ENCODE measurements at places on chromosomes 16 and 17. TPM values are rescaled to one million over a fixed set of nuclear protein-coding genes. Genes with fewer than 3 reads are reported as not detected.

DNA sequence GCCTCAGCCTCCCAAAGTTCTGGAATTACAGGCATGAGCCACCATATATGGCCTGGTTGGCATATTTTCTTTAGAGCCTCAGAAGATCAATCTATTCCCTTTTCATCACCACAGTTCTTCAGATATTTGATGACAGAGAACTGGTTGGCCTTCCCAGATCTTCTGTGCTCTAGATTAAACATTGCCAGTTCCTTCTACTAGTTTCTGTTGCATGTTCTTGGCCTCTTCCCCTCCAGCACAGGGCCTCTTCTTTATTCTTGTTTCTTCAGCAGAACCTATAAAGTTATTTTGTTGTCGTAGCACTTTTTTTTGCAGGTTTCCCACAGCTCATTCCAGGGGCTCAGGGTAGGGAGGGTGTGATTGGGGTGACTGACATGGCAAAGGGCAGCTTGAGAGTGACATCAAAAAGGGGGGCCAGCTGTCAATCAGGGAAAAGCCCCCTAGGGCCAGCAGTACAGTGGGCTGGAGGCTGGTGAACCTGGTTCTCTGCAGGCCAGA, 9.3 kb downstream of the CHD9 start:
- H3K27me3 ChIP-seq, result no peaks in the 10 kb centered on the region
- H3K36me3 ChIP-seq, result no peaks in the 10 kb centered on the region
- peaks cover 59% of the 10 kb centered on the region for H3K4me1 ChIP-seq
- DNase-seq, result no peak

GRCh38 chr17:37440424-37440823, 33.7 kb downstream of the TADA2A start:
- peaks cover 94% of the 10 kb centered on the region for H3K36me3 ChIP-seq
- H3K4me1 ChIP-seq, result no peaks in the 10 kb centered on the region
- H3K4me3 ChIP-seq, result no peak overlapping the region
- no peak overlapping the region for H3K27ac ChIP-seq
- H3K27me3 ChIP-seq, result no peaks in the 10 kb centered on the region

DNA sequence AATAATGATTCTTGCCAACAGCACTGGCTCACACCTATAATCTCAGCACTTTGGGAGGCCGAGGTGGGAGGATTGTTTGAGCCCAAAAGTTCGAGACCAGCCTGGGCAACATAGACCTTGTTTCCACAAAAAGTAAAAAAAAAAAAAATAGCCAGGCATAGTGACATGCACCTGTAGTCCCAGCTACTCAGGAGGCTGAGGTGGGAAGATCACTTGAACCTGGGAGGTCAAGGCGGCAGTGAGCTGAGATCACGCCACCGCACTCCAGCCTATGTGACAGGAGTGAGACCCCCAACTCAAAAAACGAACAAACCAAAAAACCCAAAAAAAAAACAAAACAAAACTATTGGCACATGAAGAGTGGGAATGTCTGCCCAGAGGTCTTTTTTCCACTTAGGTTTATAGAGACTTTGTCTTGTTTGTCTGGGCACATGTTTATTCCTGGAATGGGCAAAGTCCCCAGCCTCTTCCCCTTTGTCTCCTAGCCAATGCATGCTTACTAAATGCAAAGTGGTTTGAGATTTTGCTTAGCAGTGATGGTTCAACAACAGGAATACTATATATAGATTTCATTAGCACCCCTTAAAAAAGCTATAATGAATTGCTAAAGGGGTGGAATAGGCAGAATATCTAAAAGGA, 25.9 kb downstream of the NMT1 start:
- peaks cover 13% of the 10 kb centered on the region for H3K4me1 ChIP-seq
- H3K4me3 ChIP-seq, result no peak overlapping the region
- peaks cover 99% of the 10 kb centered on the region for H3K36me3 ChIP-seq
- H3K27me3 ChIP-seq, result no peaks in the 10 kb centered on the region

GRCh38 chr17:2250140-2251095, 53.2 kb downstream of the SMG6 start:
- no peak for DNase-seq
- H3K27ac ChIP-seq, result no peak overlapping the region
- H3K4me1 ChIP-seq, result peaks cover under 1% of the 10 kb centered on the region
- no peaks in the 10 kb centered on the region for H3K27me3 ChIP-seq
- peaks cover 20% of the 10 kb centered on the region for H3K36me3 ChIP-seq
- H3K4me3 ChIP-seq, result no peak overlapping the region

- peaks cover 40% of the 10 kb centered on the region for H3K27me3 ChIP-seq
- H3K36me3 ChIP-seq, result no peaks in the 10 kb centered on the region
- no peak for DNase-seq
- no peak overlapping the region for H3K27ac ChIP-seq
- no peak overlapping the region for H3K4me3 ChIP-seq
Measured at GRCh38 chr16:2194852-2195321, 1.5 kb downstream of the CASKIN1 start.

- no peak overlapping the region for H3K4me3 ChIP-seq
- no peaks in the 10 kb centered on the region for H3K27me3 ChIP-seq
- H3K27ac ChIP-seq, result no peak overlapping the region
- no peak for DNase-seq
- peaks cover 7% of the 10 kb centered on the region for H3K4me1 ChIP-seq
Measured at GRCh38 chr16:24525970-24526559, 13.3 kb upstream of the RBBP6 start.

- DNase-seq, result peak; percentile 31
- no peaks in the 10 kb centered on the region for H3K27me3 ChIP-seq
- H3K36me3 ChIP-seq, result peaks cover 37% of the 10 kb centered on the region
- no peak overlapping the region for H3K27ac ChIP-seq
- no peak overlapping the region for H3K4me3 ChIP-seq
Measured at GRCh38 chr17:7191069-7191468, 11.9 kb upstream of the ASGR1 start.

DNA sequence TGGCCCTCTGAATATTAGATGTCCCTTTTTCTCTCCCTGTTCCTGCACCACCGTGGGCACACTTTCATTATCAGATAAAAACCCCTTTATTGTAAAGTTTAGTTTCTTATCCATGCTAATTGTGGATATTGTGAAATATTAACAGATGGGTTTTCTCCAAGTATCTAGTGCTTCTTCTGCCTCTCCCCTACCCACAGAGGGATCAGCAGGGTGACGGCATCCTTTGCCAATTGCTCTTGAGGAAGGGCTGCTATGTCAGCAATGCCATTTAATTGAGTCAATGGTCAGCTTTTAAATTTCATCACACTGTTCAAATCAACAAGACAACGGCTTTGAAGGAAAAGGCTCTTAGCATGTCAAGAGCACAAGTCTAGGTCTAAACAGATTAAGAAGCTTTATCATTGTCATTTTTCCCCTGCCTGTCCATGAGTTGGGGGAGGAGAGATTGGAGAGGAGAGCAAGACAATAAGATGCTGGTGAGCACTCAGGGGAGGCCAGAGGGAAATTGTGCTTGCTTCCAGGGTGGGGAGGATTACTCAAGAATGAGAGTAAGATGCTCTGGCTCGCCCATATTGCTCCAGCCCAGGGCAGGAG, 443.0 kb upstream of the CCL2 start:
- H3K27me3 ChIP-seq, result no peaks in the 10 kb centered on the region
- no peak overlapping the region for H3K27ac ChIP-seq
- no peaks in the 10 kb centered on the region for H3K4me1 ChIP-seq
- no peak overlapping the region for H3K4me3 ChIP-seq

DNA sequence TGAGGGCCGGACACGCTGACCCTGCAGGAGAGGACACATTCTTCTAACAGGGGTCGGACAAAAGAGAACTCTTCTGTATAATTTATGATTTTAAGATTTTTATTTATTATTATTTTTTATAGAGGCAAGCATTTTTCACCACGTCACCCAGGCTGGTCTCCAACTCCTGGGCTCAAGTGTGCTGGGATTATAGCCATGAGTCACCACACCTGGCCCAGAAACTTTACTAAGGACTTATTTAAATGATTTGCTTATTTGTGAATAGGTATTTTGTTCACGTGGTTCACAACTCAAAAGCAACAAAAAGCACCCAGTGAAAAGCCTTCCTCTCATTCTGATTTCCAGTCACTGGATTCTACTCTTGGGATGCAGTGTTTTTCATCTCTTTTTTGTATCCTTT, 2.3 kb upstream of the SERPINF1 start:
- H3K27me3 ChIP-seq, result no peaks in the 10 kb centered on the region
- H3K36me3 ChIP-seq, result no peaks in the 10 kb centered on the region
- no peak for DNase-seq
- H3K27ac ChIP-seq, result peak overlapping the region; percentile 31
- no peak overlapping the region for H3K4me3 ChIP-seq
- peaks cover 25% of the 10 kb centered on the region for H3K4me1 ChIP-seq

DNA sequence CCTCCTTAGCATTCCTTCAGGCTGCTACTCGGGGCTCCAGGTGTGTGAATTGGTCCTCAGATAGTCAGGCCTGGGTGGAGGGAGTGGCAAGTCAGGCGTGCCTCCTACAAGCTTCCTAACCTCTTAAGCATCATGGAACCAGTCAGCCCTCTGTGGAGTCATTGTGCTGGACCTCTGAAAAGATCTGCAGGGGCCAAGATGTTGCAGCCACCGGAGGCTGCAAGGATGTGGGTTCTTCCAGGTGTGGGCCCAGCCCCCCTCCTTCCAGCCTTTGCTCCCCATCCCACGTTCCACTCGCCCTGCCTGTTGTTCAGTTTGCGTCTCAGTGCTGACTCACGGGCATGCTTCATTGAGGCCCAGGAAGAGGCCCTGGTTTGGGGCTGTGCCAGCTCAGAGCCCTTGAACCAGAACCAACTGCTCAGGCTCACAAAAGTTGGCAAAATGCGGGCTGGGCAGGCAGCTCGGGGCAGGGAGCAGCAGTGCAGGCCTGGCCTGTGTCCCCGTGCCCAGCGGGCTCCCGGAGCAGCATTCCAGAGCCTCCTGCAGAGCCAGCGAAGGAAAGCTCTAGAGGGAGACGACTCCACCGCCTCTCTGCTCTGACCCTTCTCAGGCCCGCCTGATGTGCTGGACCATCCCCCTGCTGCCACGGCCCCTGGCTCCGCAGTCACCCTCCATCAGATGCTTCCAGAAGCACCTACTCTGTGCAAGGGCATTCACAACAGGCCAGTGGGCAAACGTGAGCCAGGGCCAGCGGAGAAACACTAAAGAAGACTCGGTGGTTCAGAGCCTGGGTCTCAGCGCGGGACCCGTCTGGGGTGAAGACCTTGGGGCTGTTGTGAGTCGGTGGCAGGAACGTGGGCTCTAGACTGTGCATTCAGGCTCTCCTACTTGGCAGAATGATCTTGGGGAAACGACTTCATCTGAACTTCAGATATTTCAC, 7.5 kb downstream of the LDHD start:
- no peak overlapping the region for H3K4me3 ChIP-seq
- peak; percentile 92 for DNase-seq
- no peaks in the 10 kb centered on the region for H3K27me3 ChIP-seq
- H3K4me1 ChIP-seq, result peaks cover 83% of the 10 kb centered on the region

DNA sequence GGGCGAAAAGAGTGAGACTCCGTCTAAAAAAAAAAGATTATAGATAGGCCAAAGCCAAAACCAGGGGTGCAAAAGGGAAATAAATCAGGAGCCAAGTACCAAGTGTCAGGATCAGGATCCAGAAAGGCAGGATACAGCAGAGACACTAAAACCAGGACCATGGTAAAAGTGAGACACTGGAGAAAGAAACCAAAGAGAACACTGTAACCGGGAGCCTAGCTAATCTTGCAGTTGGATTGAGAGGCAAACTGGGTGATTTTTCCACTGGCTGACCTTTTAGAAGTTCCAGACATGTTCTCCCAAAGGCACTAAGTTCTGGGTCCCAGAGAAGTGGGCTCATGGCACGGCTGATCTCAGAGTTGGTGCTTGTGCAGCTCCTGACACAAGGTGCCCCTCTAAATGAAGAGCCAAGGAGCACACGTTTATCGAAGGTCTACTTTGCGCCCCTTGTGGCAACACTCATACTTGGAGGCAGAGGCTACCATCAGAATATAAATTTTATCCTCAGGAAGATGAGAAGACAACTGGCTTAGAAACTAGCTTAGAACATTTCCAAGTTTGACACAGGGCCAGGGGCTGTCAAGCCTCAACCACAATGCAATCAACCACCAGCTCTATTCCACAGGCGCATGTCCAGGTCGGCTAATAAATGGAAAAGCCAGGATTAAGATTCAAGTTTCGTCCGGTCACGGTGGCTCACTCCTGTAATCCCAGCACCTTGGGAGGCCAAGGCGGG, 27.5 kb upstream of the HELZ start:
- no peaks in the 10 kb centered on the region for H3K27me3 ChIP-seq
- no peak overlapping the region for H3K4me3 ChIP-seq
- no peak for DNase-seq
- no peaks in the 10 kb centered on the region for H3K4me1 ChIP-seq

DNA sequence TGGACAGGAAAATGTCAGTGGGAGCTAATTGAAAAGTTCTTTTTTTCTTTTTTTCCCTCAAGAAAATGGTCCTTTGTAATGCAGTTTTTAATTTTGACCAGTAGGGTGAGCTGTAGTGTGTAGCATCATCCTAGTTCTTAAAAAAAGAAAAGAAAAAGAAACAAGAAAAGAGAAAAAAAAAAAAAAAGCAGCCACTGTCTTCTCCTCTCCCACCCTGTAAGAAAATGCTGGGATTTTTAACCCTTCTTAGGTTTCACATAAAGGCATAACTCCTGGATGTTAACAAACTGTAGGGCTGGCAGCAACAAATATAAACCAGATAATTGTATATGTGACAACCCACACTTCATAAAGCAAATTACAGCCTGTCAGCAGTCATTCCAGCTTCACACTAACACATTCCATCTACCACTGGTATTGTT, 78.1 kb downstream of the SKAP1 start:
- no peaks in the 10 kb centered on the region for H3K36me3 ChIP-seq
- no peaks in the 10 kb centered on the region for H3K4me1 ChIP-seq
- no peak overlapping the region for H3K27ac ChIP-seq

DNA sequence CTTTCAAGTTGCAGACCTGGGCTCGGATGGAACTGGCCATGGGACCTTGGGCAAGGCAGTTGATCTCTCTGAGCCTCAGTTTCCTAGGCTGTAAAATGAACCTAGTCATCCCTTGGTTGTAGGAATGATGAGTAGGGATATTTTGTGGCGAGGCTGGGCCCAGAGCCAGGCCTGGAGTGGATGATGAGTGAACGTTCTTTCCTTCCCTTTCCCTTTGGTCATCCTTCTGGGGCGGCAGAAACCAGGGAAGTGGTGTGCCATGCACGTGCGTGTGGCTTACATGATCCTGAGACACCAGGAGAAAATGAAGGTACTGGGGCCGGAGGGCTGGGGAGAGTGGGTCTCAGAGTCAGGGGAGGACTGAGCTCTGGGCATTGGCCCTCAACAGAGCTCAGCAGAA, 8.4 kb downstream of the FBRS start:
- H3K27ac ChIP-seq, result no peak overlapping the region
- peaks cover 95% of the 10 kb centered on the region for H3K36me3 ChIP-seq
- no peak overlapping the region for H3K4me3 ChIP-seq
- no peaks in the 10 kb centered on the region for H3K27me3 ChIP-seq
- DNase-seq, result no peak

DNA sequence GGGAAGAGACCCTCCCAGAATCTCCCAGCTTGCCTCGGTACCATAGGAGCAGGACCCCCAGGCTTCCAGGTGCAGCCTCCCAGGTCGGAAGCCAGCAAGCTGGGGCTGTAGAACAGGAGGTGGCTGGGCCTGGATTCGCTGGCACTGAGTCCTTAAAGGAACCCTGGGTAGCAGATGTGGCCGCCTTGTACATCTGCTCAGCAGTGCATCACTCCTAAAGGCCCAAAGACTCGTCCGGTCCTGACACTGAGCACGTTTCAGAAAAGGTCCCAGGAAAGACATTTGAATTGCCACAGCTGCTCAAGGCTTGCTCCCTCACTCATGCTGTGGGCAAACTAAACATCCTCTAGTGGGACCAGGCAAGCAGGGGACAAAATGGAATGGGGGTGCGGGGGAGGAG, 172.8 kb downstream of the RAB11FIP4 start:
- peaks cover 72% of the 10 kb centered on the region for H3K4me1 ChIP-seq
- no peak overlapping the region for H3K4me3 ChIP-seq
- H3K36me3 ChIP-seq, result no peaks in the 10 kb centered on the region
- no peak for DNase-seq
- no peaks in the 10 kb centered on the region for H3K27me3 ChIP-seq
- no peak overlapping the region for H3K27ac ChIP-seq

Gene DNASE1L2
- total RNA-seq, result 2.0 TPM

Gene NETO2
- 18.7 TPM for total RNA-seq

Gene NSF
- total RNA-seq, result 52.7 TPM

Gene ASPA
- total RNA-seq, result 8.2 TPM

Gene HAGH
- total RNA-seq, result 69.1 TPM
